ENCODE measurements at places on chromosomes 4 and X.

DNA sequence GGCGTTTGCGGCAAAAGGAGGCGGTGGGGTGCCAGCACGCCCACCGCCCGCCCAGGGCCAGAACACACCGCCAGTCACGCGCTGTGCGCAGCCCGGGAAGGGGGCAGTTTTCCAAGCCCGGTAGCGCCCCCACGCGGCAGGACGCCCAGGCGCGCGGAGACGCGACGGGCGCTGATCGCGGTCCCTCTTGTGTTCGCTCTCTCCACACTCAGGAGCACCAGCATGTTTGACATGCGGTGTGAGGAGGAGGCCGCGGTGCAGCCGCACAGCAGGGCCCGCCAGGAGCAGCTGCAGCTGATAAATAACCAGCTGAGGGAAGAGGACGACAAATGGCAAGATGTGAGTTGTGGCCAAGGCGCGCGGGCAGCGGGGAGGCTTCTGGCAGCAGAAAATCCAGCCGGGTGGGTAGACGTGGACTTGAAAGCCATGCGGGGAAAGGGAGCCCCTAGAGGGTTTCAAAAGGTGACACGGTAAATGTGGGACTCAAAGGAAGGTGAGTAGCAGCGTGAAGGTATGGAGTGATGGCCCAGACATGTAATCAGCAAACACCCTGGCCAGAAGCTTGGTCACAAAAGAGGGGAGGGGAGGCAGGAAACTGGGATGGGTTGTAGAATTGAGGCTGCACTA is 104.1 kb downstream of the PHOX2B start:
- DNase-seq: no peak

GRCh38 chr4:128275346-128275745 is 12.3 kb downstream of the PGRMC2 start:
- no peak for DNase-seq

DNA sequence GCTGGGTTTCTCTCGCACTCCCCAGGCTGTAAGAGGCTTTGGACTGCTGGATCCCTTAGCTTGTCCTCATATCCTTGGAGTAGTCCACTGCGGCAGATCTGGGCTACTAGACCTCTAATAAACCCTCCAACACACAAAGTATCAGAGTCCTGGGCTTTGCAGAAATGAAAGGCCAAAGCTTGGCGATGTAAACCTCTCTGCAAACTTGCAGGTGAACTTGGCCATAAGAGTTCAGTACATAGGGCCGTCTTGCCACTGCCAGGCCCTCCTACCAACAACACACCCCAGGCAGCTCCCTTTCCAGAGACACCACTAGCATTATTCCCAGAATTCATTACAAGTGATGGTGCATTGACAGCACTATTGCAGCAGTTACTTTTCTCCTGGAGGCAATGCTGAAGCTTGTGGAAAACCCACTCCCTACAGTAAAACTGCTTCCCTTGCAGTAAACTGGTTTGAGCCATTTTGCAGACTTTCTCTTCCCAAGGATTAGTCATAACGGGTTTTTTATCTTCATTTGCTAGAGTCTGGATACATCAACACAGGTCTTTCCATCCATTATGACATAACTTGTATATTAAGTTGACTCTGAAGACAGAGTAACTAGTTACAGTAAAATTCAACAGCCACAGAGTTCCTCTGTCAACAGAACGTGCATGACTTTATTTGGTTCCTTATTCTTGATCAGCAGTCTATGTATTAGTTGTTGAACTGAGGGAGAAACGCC is 2.4 kb downstream of the ANKRD50 start:
- DNase-seq: no peak

DNA sequence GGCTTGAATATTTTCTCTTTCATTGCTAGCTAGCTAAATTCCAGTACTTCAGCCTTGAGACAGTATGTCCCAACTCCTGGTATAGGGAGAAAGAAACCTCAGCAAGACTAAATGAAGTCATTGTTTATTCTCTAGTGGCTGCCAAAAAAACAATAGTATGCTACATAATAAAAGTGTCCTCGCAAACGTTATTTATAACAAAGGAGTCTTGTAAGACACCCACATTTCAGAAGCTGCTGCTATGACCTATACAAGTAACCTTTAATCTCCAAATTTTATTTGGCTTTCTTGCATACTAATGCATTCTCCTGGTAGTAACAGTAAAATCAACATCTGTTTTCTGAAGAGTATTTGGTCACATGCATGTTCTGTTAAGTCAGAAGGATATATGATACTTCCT is 28.8 kb downstream of the NEK1 start:
- DNase-seq: no peak

DNA sequence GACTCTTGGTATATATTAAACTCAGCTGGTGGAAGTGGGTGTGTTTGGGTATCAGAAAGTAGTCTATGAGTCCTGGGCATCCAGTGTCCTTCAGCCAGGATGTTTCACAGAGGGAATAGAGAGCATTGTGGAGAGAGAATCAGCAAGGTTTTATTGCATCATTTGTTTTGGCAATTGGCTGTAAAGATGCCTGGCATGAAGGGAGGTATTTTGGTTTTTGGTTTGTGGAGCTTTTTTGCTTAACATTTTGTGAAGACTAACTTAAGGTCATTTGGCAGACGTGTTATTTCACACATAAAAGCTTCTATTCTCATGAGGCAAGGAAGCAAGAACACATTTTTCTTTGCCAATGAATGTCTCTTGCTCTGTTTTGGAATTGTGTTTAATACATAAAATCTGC is 71.1 kb downstream of the DCLK2 start:
- no peak for DNase-seq

Measured in activated CD8-positive, alpha-beta memory T cell treated with anti-CD3 and anti-CD28 coated beads, Interleukin-2, amount 10 ng/mL, durations not matched to agents 7 days and 5 days (primary cell).